H1 (cell line): ENCODE measurements at places on chromosomes 6 and 20. TPM values are rescaled to one million over a fixed set of nuclear protein-coding genes. Genes with fewer than 3 reads are reported as not detected.

The RIPOR3 gene
- total RNA-seq = 4.5 and 4.7 TPM in 2 replicates

The RNF39 gene
- 1.4 and 1.7 TPM in 2 replicates for total RNA-seq

The PRSS35 gene
- 2.3 and 2.9 TPM in 2 replicates for total RNA-seq

The DYNLT2 gene
- total RNA-seq = 1.6 and 1.8 TPM in 2 replicates

The TSHZ2 gene
- 0.30 and 0.48 TPM in 2 replicates for total RNA-seq

The SCUBE3 gene
- 1.0 TPM in 2 replicates for total RNA-seq

The FAM162B gene
- total RNA-seq = 2.9 and 3.2 TPM in 2 replicates

The ADGRF4 gene
- total RNA-seq = not detected in 2 replicates

The IYD gene
- total RNA-seq = not detected in 2 replicates

The PBOV1 gene
- not detected in 2 replicates for total RNA-seq

The LY6G5B gene
- total RNA-seq = 12.1 and 12.6 TPM in 2 replicates

The EGFL8 gene
- 6.4 and 9.2 TPM in 2 replicates for total RNA-seq

The HEY2 gene
- total RNA-seq = 16.2 and 17.7 TPM in 2 replicates

The NKX2-2 gene
- not detected in 2 replicates for total RNA-seq

The TPD52L1 gene
- total RNA-seq = 7.4 and 9.6 TPM in 2 replicates

The HLA-DQB2 gene
- total RNA-seq = not detected in 2 replicates

The SDCBP2 gene
- 3.6 and 4.2 TPM in 2 replicates for total RNA-seq

The CRISP3 gene
- total RNA-seq = not detected in 2 replicates

The PDRG1 gene
- 14.2 and 14.5 TPM in 2 replicates for total RNA-seq

The OR2B6 gene
- total RNA-seq = not detected in 2 replicates

The SUN5 gene
- not detected in 2 replicates for total RNA-seq

The KCNK15 gene
- total RNA-seq = 0.24 and 0.33 TPM in 2 replicates

The DOK5 gene
- total RNA-seq = 13.0 and 15.0 TPM in 2 replicates

The COL19A1 gene
- not detected in 2 replicates for total RNA-seq

The GRM1 gene
- total RNA-seq = 0.78 and 1.3 TPM in 2 replicates

The CNPY3 gene
- total RNA-seq = 64.5 and 67.9 TPM in 2 replicates

The KCNB1 gene
- total RNA-seq = 0.58 and 0.59 TPM in 2 replicates

The SNAP91 gene
- 1.0 and 1.5 TPM in 2 replicates for total RNA-seq

The HSD17B8 gene
- total RNA-seq = 3.3 and 3.6 TPM in 2 replicates

The PLG gene
- total RNA-seq = not detected in 2 replicates

The SLC26A8 gene
- 0.56 and 1.1 TPM in 2 replicates for total RNA-seq

The SMPD2 gene
- total RNA-seq = 10.5 and 11.5 TPM in 2 replicates
